ENCODE measurements at places on chromosomes 11 and 22.

- H3K27ac ChIP-seq = no peak overlapping the region
- H3K4me1 ChIP-seq = peaks cover 4% of the 10 kb centered on the region
- no peaks in the 10 kb centered on the region for H3K36me3 ChIP-seq
- no peak for DNase-seq
- no peak overlapping the region for H3K4me3 ChIP-seq
- H3K27me3 ChIP-seq = no peaks in the 10 kb centered on the region
Observed at GRCh38 chr22:19635644-19636043, 78.7 kb upstream of the SEPTIN5 start.

DNA sequence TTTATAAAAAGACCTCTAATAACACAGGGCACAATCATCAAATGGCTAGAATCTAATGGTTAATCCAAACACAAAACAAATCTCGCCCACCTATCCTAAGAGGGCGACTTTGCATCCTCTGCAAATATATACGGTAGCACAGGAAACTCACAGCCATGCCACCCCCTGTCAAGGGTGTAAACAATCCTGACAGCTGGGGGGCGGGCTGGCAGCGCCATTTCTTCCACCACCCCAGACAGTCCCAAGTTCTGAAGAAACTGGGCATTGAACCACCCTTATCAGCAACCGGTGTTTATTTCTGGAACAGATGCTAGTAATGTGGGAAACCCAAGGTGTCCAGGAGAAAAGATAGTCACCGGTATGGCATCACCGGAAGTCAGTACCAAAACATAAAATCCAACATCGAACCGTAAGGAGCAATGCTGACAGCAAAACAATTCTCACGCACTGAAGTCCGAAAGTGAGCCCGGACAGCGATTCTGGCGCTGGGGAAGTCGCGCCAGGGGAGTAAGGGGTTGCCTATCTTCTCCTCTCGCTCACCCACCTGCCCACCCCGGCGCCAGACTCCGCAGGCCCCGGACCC is 825 bp downstream of the FBXO3 start:
- no peak overlapping the region for H3K27ac ChIP-seq
- H3K4me1 ChIP-seq = peaks cover 5% of the 10 kb centered on the region
- H3K36me3 ChIP-seq = no peaks in the 10 kb centered on the region
- H3K27me3 ChIP-seq = peaks cover 3% of the 10 kb centered on the region
- peak overlapping the region; percentile 83 for H3K4me3 ChIP-seq
- DNase-seq = no peak

DNA sequence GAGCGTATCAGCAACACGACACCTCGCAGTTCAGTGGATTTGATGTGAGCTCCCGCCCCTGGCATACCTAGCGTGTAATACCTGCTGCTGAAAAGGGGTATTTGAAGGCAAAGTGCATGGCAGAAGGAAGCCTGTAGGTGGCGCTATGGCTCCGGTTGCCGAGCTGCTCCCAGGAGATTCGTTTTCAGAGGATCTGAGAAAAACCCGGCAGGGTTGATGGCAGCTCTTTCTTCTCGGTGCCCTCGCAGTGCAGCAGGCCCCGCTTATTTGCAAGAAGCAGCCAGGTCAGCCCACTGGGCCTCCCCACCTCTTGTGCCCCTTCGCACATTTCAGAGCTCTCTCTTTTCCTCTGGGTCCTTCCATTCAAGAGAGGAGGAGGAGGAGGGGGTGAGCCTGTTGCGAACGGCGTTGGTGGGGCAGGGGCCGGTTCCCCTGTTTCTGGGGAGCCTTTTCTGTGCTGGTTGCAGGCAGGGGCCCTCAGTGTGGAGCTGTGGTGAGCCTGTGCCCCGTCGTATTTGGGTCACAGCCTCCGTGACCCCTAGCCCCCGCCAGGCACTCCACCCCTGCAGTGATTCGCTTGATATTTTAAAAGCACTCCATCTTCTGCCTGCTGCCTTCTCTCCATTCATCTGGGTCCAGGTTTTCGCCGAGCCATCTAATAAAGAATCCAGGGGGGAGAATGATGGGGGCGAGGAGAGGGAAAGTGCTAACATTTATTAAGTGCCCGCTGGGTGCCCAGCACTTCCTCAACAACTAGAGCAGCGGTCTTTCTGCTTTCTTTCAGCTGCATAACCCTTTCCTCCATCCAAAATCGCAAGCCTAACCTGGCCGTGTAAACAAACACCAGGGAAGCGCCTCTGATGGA is 85.3 kb upstream of the SYT13 start:
- 0 out of 2 replicates have a peak, but pooled peaks cover 2% of the 10 kb centered on the region for H3K27me3 ChIP-seq
- H3K27ac ChIP-seq = no peak overlapping the region
- peaks cover 4% of the 10 kb centered on the region for H3K4me1 ChIP-seq
- peak; percentile 92 for DNase-seq
- peak overlapping the region; percentile 7 for H3K4me3 ChIP-seq

GRCh38 chr11:69002570-69003231 is 10.3 kb downstream of the MRGPRF start:
- no peaks in the 10 kb centered on the region for H3K27me3 ChIP-seq
- H3K4me1 ChIP-seq = peaks cover 5% of the 10 kb centered on the region
- H3K27ac ChIP-seq = no peak overlapping the region
- H3K4me3 ChIP-seq = no peak overlapping the region
- peaks cover 4% of the 10 kb centered on the region for H3K36me3 ChIP-seq

- no peak overlapping the region for H3K4me3 ChIP-seq
- H3K27ac ChIP-seq = no peak overlapping the region
- H3K36me3 ChIP-seq = no peaks in the 10 kb centered on the region
- no peaks in the 10 kb centered on the region for H3K27me3 ChIP-seq
Observed at GRCh38 chr11:14184028-14184940, 174.7 kb downstream of the RRAS2 start.

- H3K4me1 ChIP-seq = 0 out of 2 replicates have a peak, but pooled peaks cover 1% of the 10 kb centered on the region
- no peaks in the 10 kb centered on the region for H3K27me3 ChIP-seq
- no peak for DNase-seq
- H3K36me3 ChIP-seq = no peaks in the 10 kb centered on the region
Observed at GRCh38 chr11:12166299-12167060, 56.1 kb downstream of the MICAL2 start.

DNA sequence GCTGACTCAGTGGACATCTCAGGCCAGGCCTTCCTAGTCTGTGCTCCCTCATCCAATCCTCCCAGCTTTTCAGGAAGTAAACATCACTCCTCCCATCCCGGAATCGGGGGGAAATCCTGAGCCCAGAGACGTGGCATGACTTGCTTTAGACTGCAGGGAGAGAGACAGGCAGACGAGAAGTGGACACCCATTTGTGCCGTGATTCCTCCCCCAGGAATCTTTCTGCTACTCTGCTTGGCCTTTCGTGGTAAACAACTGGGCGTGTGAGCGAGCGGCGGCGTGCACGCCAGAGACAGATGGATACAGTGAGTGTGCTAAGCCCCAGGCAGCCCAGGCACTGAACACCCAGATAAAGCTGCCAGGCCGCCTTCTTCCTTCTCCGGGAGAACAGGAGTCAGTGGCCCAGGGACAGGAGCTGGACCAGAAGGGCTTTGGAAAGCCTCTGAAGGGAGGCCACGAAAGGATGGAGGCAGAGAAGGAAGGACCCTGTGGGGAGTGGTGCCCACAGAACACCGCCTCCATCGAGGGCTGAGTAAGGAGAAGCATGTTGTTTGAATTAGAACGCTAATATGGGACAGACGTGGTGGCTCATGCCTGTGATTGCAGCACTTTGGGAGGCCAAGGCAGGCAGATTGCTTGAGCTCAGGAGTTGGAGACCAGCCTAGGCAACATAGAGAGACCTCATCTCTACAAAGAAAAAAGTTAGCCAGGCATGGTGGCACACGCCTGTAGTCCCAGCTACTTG is 53.0 kb upstream of the PRR5 start:
- no peaks in the 10 kb centered on the region for H3K4me1 ChIP-seq
- H3K36me3 ChIP-seq = no peaks in the 10 kb centered on the region
- H3K27me3 ChIP-seq = no peaks in the 10 kb centered on the region

GRCh38 chr11:131065435-131066413 is 149.4 kb upstream of the SNX19 start:
- DNase-seq = no peak
- H3K27ac ChIP-seq = no peak overlapping the region
- H3K27me3 ChIP-seq = no peaks in the 10 kb centered on the region
- no peaks in the 10 kb centered on the region for H3K36me3 ChIP-seq

- no peak overlapping the region for H3K27ac ChIP-seq
- H3K36me3 ChIP-seq = no peaks in the 10 kb centered on the region
- no peaks in the 10 kb centered on the region for H3K4me1 ChIP-seq
- no peak for DNase-seq
- no peaks in the 10 kb centered on the region for H3K27me3 ChIP-seq
Observed at GRCh38 chr11:116946414-116946813, 109.0 kb upstream of the APOA1 start.

- DNase-seq = no peak
- no peak overlapping the region for H3K27ac ChIP-seq
- no peaks in the 10 kb centered on the region for H3K27me3 ChIP-seq
Observed at GRCh38 chr22:20095521-20095920, 15.5 kb downstream of the DGCR8 start.

DNA sequence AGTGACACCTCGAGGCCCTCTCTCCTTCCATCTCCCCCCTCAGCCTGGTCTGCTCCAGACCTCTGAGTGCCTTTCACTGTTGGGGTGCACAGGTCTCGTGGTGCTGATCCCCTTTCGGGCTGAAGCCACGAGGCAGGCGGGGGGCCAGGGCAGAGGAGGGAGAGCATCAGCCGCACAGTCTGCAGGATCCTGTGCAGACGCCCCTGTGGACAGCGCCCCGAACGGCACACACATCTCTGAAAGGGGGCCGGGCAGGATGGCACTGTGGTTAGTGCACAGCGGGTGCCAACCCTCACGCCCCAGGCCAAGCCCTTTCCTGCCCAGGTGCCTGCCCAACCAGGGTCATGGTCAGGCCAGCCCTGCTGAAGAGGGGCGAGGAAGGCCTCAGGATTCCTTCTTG is 56.7 kb downstream of the CACNA1I start:
- peaks cover 1% of the 10 kb centered on the region for H3K4me1 ChIP-seq
- H3K36me3 ChIP-seq = no peaks in the 10 kb centered on the region
- H3K27me3 ChIP-seq = no peaks in the 10 kb centered on the region
- H3K4me3 ChIP-seq = no peak overlapping the region
- DNase-seq = no peak

- H3K36me3 ChIP-seq = peaks cover 11% of the 10 kb centered on the region
- H3K4me1 ChIP-seq = peaks cover 11% of the 10 kb centered on the region
- peak overlapping the region; percentile 69 for H3K4me3 ChIP-seq
- H3K27me3 ChIP-seq = no peaks in the 10 kb centered on the region
Observed at GRCh38 chr22:19177164-19178064, 1.1 kb downstream of the SLC25A1 start.

DNA sequence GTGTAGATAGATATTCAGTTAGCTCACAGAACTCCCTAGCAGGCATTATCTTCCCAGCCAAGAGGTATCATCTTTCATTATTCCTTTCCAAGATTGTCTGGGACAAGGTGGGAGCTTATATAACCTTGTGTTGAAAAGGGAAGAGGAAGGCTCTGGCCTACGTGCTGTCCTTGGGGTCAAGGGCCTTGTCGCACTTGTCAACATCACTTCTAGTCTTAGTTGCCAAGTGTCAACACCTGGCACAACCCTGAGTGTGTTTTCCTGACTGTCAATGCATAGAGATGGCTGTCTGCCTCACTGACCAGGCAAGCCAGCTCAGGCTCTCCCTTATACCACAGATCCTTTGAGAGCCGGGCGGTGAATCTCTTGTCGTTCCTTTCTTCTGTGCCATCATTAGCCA is 331.9 kb downstream of the CNTN5 start:
- no peak overlapping the region for H3K4me3 ChIP-seq
- 0 out of 2 replicates have a peak, but pooled peaks cover 1% of the 10 kb centered on the region for H3K4me1 ChIP-seq
- no peak for DNase-seq
- no peak overlapping the region for H3K27ac ChIP-seq

DNA sequence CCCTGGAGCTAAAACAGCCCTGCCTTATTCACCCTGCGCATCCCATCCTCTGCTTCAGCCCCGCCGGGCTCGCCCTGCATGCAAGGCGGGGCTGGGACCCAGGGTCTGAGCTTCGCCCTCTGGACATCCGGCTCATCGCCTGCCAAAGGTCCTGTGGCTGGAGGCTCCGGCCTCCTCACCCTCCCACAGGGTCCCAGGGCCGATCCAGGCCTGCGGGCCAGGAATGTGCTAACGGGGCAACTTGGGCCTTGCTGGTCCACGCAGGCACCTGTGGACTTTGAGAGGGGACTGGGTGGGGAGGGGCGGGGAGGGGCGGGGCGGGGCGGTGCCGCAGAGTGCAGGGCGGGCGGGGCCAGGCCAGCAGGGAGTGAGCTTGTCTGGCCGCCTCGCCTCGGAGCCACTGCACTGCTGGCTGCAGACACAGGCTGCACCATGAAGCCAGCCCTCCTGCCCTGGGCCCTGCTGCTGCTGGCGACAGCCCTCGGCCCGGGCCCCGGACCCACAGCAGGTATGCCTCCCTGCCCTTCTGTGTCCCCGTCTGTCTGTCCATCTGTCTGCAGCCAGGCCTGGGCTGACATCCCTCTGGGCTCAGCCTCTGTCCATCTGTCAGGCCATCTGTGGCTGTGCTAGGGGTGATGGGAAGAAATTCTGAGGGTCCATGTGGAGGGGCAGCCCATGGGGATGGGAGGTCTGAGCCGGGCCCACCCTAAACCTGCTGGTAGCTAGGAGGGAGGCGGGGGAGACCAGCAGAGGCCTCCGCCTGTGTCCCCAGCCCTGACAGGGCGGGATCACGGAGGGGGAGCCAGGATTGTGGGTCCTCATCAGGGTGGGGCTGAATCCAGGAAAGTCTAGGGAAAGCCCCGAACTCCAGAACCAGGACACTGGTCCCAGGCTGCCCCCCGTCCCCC is at the start of gene SUSD2:
Gene SUSD2, plus strand, starts transcription at position 400 of the 908 bp plus-strand sequence. Its CDS starts 33 bp downstream, at position 433.
- H3K27me3 ChIP-seq = no peaks in the 10 kb centered on the region
- peaks cover 5% of the 10 kb centered on the region for H3K4me1 ChIP-seq
- peaks cover 2% of the 10 kb centered on the region for H3K36me3 ChIP-seq
- no peak for DNase-seq
- no peak within 1 kb of the TSS for H3K4me3 ChIP-seq
- no peak within 1 kb of the TSS for H3K27ac ChIP-seq

GRCh38 chr11:20355221-20356219 is 8.0 kb upstream of the HTATIP2 start:
- no peaks in the 10 kb centered on the region for H3K4me1 ChIP-seq
- peak; percentile 22 for DNase-seq
- H3K27ac ChIP-seq = no peak overlapping the region
- no peaks in the 10 kb centered on the region for H3K36me3 ChIP-seq
- H3K27me3 ChIP-seq = no peaks in the 10 kb centered on the region
- H3K4me3 ChIP-seq = no peak overlapping the region

DNA sequence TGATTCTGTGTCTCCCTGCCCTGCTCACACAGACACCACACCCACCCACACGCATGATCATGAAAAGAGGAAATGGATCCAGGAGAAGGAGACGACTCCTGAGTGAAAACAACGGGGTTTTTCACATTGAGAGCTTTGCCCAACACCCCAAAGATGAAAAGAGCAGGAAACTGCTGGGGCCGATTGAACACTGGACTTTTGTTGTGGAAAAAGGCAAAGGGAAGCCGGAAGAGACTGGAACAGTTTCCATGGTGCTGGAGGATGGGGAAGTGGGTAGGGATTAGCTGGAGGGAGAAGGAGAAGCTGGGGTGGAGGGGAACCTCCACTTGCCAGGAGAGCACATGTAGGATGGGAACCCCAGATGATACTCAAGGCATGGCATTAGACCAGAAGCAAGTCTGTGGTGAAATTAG is 5.2 kb upstream of the SLC43A3 start:
- H3K4me1 ChIP-seq = peaks cover 2% of the 10 kb centered on the region
- no peak overlapping the region for H3K4me3 ChIP-seq
- H3K27ac ChIP-seq = no peak overlapping the region
- no peaks in the 10 kb centered on the region for H3K36me3 ChIP-seq

Data from iPS DF 6.9 (cell line).